ENCODE measurements at places on chromosomes 11 and 22.

- DNase-seq: no peak
These were observed 37.5 kb upstream of the MMP20 start for GRCh38 chr11:102662607-102663006.

- no peak for DNase-seq
These were observed 6.1 kb downstream of the FADS3 start for GRCh38 chr11:61885166-61885778.

DNA sequence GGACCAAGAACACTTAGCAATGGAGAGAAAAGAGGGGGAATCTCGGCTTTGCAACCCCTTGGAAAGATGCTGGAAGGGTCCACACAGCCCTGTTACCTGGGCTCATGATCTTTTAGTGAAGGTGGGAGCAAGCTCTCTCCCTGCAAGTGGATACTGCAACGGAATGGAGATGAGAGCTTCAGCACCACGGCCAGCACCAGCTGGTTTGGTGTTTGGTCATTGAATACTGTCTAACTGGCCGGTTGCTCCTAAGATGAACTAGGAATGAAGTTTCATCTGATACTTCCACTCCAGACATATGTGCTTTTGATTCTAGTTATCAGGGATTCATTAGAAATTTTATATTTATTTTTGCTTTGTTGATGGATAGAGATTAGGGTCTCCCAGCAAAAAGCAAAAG, 16.3 kb downstream of the HTR3A start:
- peak; percentile 43 for DNase-seq

DNA sequence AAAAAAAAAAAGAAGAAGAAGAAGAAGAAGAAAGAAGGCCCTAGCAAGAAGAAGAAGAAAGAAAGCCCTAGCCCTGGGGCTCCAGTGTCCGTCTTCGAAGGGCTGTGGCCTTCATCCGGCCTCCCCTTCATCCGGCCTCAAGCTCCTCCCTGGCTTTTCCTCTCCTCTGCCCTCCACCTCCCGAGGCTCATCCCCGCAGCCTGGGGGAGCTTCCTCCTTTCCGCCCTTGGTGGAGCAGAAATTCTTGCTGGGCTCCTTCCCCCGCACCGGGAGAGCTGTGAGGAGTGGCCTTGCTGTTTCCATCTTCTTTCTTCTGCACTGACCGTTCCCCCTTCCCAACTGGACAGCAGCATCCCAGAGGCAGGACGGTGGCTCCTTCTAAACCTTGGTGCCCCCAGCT, 9.5 kb upstream of the LTO1 start:
- no peak for DNase-seq
